ENCODE measurements at places on chromosomes 2 and 18.

- no peak for DNase-seq
Measured at GRCh38 chr2:101802329-101802728, 104.8 kb downstream of the MAP4K4 start.

- DNase-seq, result no peak
Measured at GRCh38 chr18:23553887-23554286, 32.4 kb downstream of the NPC1 start.

DNA sequence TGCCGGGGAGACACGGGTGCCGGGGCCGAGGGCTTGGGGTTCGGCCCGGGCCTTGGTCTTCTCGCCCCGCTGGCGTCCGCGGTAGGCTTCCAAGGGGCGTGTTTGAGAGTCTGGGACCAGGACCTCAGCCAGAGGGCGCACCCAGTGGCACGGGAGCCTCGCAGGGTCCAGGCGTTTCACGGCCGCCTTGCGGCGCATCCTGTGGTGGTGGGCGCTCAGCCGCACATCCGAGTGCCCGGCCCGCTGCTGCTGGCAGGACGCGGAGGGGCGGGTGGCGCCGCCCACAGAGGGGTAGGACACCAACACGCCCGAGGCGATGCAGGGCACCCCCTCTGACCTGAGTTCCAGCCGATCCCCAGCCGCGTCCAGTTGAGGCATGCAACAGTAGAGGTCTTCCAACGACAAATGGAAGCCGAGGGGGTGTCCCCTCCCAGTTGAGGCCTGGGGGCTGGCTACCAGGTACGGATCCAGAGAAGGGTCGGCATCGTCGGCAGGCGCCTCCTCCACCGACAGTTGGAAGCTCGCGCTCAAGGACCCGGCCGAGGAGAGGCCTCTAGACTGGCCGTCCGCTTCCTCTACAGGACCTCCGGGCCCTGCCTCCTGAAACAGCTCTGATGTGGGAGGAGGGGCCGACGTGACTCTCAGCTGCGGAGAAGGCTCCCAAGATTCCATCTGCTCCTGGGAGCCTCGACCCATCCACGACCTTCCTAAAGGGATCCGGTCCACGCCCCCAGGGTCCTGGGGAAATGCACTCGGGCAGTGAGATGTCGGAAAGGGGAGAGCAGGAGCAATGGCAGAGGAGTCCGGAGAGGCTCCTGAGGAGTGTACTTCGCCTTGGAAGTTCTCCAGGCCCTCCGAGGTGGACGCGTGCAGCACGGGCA lies 6.3 kb downstream of the C2orf81 start:
- no peak for DNase-seq

DNA sequence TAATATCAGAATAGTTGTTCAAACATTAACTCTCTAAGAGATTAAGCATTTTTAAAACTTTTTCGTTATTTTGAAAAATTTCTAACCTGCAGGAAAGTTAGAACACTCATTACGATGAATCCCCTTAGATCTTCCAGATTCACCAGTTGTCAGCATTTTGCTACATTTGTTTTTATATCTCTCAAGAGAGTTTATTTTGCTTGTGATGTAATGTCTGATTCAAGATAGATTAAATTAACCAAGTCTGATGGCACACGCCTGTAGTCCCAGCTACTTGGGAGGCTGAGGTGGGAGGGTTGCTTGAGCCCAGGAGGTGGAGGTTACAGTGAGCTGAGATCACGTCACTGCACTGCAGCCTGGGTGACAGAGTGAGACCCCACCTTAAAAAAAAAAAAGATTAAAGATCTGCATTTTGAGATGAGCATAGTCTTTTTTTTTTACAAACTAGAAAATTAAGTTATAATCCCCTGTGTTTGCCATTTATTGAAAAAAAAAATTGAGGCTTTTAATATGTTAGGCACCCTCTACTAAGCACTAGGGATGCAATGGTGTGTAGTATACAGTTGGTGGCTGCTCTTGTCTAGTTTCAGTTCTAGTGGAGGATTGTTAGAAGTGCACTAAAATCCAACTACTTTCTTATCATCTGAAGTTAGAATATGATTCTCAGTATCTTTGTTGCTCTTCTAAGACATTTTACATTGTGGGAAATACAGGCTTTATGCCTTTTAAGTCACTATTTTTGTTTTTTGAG lies 20.9 kb downstream of the RAB10 start:
- no peak for DNase-seq

DNA sequence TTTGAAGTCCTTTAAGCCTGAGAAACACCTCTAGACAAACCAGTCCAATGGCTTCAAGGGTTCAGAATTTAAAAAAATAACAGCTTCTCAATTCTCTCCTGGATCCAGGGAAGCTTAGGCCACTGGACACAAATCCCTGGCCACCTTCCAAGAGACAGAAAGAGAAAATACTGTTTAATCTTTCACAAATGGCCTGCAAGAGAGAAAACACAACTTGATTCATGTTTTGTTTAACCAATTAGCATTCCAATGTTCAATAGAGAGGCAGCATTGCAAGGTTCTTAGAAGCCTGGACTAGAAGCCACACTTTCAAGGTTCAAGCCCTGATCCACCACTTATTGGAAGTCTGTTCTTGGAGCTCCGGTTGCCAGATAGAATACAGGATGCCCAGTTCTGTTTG lies 109.0 kb upstream of the PARD3B start:
- no peak for DNase-seq

- no peak for DNase-seq
Measured at GRCh38 chr2:62140426-62141141, 55.3 kb upstream of the B3GNT2 start.

GRCh38 chr2:203498161-203498560 lies 36.9 kb downstream of the RAPH1 start:
- peak; percentile 51 for DNase-seq

DNA sequence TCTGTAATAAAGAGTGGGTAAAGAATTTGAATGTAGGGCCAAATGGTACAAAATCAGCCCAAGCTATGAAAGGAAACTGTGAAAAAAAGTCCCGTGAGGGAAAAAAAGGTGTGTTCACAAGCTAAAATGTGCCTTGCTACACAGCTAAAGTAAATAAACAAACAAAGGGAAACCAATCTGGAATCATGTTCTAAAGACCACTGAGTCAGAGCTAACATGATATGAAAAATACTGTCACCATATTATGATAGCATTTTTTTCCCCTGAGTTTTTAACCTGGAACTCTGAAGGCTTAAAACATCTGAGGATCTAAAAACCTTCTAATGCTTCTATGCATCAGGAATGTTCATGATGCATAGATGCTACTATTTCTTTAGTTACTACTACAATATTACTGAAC lies 58.8 kb downstream of the SCN1A start:
- DNase-seq, result no peak

Measured in NCI-H226 (cell line).